Muscle of back (tissue), 13 donors: ENCODE measurements at places on chromosomes 7 and 10. TPM values are rescaled to one million over a fixed set of nuclear protein-coding genes. Genes with fewer than 3 reads are reported as not detected.

NRCAM gene
- 41.9 TPM for polyA plus RNA-seq

GRCh38 chr7:17716816-17717215 lies 223.5 kb downstream of the SNX13 start:
- DNase-seq = no peak

CH25H gene
- 0.37 TPM for polyA plus RNA-seq

RGS10 gene
- 48.6 TPM for polyA plus RNA-seq

GRCh38 chr10:62098278-62099121 lies 170.1 kb downstream of the RTKN2 start:
- no peak for DNase-seq

GRCh38 chr10:9035355-9035754 lies 980.9 kb downstream of the GATA3 start:
- DNase-seq = no peak

- DNase-seq = no peak
These were observed 283.5 kb downstream of the THSD7A start for GRCh38 chr7:11548532-11548931.

CPEB3 gene
- 3.6 TPM for polyA plus RNA-seq

SPDYE5 gene
- polyA plus RNA-seq = 3.7 TPM

CAMK2B gene
- polyA plus RNA-seq = 8.7 TPM

- DNase-seq = peak; percentile 88
These were observed 125.9 kb upstream of the LYZL2 start for GRCh38 chr10:30755441-30755953.

DOCK4 gene
- 8.2 TPM for polyA plus RNA-seq

ABCB1 gene
- 0.36 TPM for polyA plus RNA-seq

DNA sequence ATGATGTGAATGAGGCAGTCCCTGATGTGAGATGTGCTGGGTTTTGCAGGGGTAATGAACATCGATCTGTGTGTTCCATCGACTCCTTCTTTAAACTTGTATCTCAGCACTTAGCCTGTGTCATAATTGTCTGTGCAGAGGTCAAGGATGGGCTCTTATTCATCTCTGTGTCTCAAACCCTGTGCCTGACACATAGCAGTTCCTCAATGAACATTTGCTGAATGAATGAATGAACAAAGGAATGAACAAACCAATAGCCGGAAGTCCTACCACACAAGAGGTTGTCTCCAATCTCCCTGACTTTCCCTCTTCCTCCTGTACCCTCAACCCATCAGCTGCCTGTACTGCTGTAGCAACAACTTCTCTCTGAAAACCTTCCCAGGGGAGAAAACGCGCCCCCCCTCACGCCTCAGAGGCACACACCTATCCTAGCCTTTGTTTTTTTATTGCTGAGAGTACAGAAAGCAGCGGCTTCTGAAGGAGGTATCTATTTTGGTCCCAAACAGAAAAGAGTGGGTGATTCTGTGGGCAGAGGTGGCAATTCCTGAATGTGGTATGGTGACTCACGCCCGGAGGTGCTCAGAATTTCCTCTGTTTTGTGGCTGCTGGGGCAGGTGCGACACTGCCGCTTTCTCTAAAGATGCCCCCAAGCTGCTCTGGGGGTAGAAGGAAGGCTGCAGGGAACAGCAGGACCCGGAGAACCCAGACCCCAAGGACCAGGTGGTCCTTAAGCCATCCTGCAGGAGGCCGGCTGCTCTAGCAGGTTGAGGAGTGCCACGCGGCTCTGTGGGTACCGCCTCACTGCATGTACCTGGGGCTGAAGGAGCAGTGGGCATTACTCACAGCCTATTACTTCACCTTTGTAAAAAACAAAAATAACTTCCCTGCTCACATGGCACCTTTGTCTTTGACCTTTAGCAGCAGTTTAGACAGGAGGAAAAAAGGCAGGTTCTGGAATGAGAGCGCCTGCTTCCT lies 9.6 kb downstream of the IL2RA start:
- no peak for DNase-seq

GRCh38 chr10:103679096-103679790 lies 176.1 kb downstream of the SH3PXD2A start:
- no peak for DNase-seq

ANKRD61 gene
- polyA plus RNA-seq = 1.7 TPM

GRCh38 chr10:36688717-36689116 lies 436.7 kb upstream of the ANKRD30A start:
- no peak for DNase-seq

DNA sequence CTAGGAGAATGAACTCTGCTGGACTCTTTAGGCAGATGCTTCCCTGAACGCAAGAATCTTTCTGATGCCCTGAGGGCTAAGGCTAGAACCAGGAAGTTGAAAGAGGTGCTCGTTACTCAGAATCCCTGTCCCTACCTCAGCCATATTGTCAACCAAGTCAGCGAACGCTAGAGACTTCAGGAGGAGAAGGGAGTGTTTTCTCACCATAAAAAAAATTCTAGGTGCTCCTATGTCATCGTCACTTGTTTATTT lies 359.4 kb downstream of the PRPF18 start:
- no peak for DNase-seq

GRCh38 chr7:91366091-91366490 lies 101.9 kb downstream of the FZD1 start:
- no peak for DNase-seq

- no peak for DNase-seq
These were observed 185.0 kb downstream of the HDAC9 start for GRCh38 chr7:18680576-18680975.

CYP2C19 gene
- polyA plus RNA-seq = not detected

OPN1SW gene
- 4.2 TPM for polyA plus RNA-seq

MEST gene
- polyA plus RNA-seq = 953 TPM

DNA sequence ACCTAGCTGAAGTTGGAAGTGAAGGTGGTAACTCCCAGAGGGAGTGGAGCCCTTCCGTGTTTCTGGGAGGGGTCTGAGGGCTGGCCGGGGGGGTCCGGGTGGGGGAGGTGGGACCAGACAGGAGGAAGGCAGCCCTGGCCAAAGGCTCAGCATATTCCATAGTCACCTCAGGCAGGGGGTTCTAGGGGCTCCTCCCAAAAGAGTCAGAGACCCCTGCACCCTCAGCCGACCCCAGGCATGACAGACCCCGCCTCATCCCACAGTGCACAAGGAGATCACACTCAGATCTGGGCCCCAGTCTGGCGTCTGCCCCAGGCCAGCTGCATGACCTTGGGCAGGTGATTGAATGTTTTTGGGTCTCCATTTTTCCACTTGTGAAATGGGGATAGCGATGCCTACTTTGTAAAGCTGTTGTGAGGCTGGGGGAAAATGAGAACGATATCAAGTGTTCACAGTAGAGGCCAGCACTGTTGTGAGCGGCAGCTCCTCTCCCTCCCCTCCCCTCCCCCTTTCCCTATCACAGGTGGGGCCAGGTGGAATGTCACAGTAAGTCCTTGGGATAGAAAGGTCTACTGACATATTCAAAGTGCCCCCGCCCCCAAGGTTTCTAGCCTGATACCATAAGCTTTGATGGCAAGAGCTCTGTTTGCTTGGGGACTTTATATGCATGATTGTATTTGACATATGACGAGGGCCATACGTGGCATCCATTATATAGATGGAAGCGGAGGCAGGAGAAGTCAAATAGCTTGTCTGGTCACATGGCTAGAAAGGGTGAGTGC lies 33.3 kb downstream of the DNAJB12 start:
- no peak for DNase-seq

GRCh38 chr7:141704741-141705140 lies 2.8 kb upstream of the DENND11 start:
- DNase-seq = no peak

DNA sequence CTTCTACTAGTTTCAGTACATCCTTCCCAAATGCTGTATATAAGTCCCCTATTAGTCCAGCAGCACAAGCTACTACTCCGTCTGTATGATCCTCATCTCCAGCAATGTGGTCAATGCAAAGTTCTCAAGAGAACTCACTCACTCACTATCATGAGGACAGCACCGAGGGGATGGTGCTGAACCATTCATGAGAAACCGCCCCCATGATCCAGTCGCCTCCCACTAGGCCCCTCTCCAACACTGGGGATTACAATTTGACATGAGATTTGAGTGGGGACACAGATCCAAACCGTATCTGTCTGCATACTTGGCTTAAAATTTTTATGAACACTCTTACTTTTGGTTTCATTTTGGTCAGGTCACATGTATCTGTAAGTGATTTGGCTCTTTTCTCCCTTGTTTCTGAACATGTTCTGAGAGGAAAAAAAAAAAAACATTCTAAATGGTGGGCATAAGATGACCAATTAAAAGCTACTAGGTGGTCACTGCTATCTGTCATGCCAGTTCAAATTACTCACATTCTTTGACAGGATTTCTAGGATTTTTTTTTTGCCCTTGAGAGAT lies 60.1 kb downstream of the ZNF783 start:
- no peak for DNase-seq

HOXA6 gene
- polyA plus RNA-seq = 7.4 TPM

- DNase-seq = no peak
These were observed 16.9 kb upstream of the SLF2 start for GRCh38 chr10:100895896-100896295.

- DNase-seq = no peak
These were observed 250.3 kb downstream of the SNX13 start for GRCh38 chr7:17690030-17690429.

DNA sequence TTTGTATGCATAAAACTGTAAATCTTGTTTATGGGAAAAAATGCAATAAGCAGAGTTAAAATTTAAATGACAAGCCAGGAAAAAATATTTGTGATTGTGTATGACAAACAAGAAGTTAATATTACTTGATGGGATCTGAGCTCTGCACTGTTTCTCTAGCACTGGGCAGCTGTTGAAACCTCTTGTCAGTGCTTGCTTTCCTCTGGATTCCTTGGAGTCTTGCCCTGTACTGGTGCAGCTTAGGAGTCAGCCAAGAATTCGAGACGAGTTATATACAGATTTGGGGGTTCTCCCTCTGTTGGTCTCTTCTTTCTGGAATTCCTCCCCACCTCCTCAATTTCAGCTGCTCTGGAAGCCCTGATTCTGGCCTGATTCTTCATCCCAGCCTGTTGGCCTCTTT lies 24.3 kb upstream of the OPN4 start:
- no peak for DNase-seq

- no peak for DNase-seq
These were observed 98.3 kb upstream of the CTBP2 start for GRCh38 chr10:125258676-125259075.

- peak; percentile 93 for DNase-seq
These were observed 141.4 kb upstream of the PRKCQ start for GRCh38 chr10:6721480-6721879.

VSTM4 gene
- 47.8 TPM for polyA plus RNA-seq

DNA sequence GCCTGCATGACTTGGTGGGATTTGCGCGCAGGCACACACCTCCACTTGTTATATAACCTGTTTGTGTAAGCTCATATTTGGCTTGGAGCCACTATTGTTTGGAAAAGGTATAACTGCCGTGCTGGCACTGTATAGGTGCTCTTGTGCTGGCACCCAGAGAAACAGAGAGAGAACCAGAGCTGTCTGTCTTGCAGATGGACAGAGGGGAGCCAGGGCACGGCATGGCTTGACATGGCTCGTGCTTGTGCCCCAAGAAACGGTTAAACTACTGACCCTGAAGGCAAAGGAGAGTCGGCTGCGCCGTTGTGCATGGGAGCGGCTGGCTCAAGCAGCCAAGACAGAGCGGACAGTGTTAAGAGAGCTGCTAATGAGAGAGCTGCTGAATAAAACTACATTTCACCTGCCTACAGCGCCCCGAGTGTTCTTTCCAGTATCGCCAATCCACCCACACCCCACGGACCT lies 23.2 kb downstream of the RAPGEF5 start:
- DNase-seq = no peak

DNA sequence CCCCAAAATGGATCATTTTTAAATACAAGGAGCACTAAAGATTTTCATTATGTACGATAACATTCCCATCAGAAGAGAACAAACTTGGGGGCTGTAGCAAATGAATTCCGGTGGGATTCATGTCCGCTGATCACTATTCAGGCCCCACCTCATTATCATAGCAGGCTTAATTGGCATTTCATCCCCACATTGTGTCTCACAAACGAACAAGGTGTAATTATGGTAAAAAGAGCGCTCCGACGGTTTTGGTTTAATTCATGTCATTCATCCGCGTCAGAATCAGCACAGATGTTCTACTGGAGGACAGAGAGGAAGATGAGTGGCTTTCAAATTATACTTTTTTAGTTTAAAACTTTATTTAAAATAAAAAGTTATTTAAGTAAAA lies 124.7 kb downstream of the MAD1L1 start:
- no peak for DNase-seq

DNA sequence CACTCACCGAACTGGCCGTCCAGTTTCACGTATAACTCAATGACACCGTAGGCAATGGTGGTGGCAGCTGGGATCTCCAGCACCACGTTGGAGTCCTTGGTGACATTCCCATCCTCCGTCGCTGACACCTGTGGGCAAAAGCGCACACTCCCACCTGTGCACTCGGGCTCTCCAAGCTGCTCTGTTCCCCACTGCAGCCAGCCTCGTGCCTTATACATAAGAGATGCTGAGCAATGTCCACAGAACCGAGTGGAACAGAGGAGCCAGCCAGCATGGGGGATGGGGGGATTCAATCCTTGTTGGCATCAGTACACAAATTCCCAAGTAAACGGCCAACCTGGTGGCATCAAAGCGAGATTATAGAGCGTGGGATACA lies 40.0 kb downstream of the GSDME start:
- no peak for DNase-seq

DNA sequence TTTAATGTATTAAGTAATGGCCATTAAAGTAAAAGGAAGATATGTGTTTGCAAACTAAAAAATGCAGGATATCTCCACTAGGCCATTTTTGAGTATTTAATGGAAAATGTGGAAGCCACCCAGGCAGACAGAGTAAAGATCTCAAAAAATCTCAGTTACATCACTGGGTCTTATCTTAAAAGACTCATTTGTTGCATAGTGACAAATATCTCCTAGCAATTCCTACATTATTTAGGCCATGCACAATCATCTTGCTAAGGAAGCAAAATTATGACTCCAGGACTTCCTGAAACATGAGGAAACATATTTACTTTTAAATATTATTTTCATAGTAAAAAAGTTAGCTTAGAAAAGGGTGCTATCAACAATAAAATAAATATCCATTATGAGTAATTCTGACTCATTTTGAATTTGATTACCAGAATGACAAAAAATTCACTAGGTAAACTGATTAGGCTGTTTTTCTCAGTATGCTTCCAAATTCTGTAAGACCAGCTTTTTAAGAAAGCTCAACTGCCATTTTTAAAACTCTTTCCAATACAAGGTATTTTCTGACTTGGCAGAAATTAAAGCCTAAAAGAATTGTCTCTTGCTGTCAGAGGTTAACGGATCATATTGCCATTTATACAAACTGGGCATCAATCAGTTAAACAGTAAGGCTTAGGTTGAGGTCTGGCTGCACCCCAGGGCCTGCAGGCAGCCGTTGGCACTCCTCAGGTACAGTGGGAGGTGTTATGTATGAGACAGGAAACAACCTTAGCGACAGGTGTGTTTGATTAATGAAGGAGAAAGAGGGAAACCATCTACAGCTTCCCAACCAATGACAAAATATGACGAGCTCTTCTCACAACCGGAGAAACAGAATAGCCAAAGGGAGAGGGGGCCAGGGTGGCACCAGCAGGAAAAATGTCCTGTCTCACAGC lies 31.8 kb downstream of the PCLO start:
- DNase-seq = no peak
